ENCODE measurements at places on chromosomes 11 and 22. TPM values are rescaled to one million over a fixed set of nuclear protein-coding genes. Genes with fewer than 3 reads are reported as not detected.

Gene ATXN10
- 221 TPM for total RNA-seq

Gene MS4A14
- total RNA-seq = not detected

Gene NELL1
- not detected for total RNA-seq

Gene NLRP10
- total RNA-seq = not detected

Gene TCN2
- total RNA-seq = 3.1 TPM

Gene ACR
- not detected for total RNA-seq

Gene CD248
- total RNA-seq = 52.9 TPM

Gene WEE1
- total RNA-seq = 30.1 TPM

Gene LRRC74B
- under 0.01 TPM for total RNA-seq

Gene SLC43A1
- 12.5 TPM for total RNA-seq

Gene SLC39A13
- 70.4 TPM for total RNA-seq

Gene TRPM5
- total RNA-seq = not detected

Gene SLC22A9
- total RNA-seq = not detected

Gene POLD3
- 10.2 TPM for total RNA-seq

Gene CHKA
- total RNA-seq = 14.0 TPM

Gene AASDHPPT
- 45.4 TPM for total RNA-seq

Gene PHLDB1
- total RNA-seq = 140 TPM

Gene C11orf86
- total RNA-seq = 0.30 TPM

Gene LTBP3
- total RNA-seq = 140 TPM

Gene DDB1
- total RNA-seq = 302 TPM

Gene GGTLC2
- not detected for total RNA-seq

Gene GAL
- total RNA-seq = 0.59 TPM

Gene OR2AT4
- total RNA-seq = not detected

Gene MS4A18
- total RNA-seq = not detected

Gene ROBO4
- 0.46 TPM for total RNA-seq

Gene SELENOM
- total RNA-seq = 197 TPM

Gene NLRP14
- not detected for total RNA-seq

Gene STK33
- total RNA-seq = 4.3 TPM

Gene CEND1
- 0.89 TPM for total RNA-seq

Gene KCNK7
- 0.30 TPM for total RNA-seq

Gene VWCE
- total RNA-seq = 1.6 TPM

Gene NAGA
- 45.7 TPM for total RNA-seq

Gene ENTHD1
- total RNA-seq = not detected

Gene C22orf42
- total RNA-seq = not detected

Gene LRRN4CL
- 0.23 TPM for total RNA-seq

Gene RAG2
- not detected for total RNA-seq

Gene SMIM38
- total RNA-seq = 1.0 TPM

Gene TRIM49D2
- total RNA-seq = not detected

Gene BARX2
- total RNA-seq = not detected

Gene TSGA10IP
- total RNA-seq = not detected

Gene SCGB1D2
- not detected for total RNA-seq

Gene TOMT
- not detected for total RNA-seq

Gene MMP27
- not detected for total RNA-seq

Gene MS4A2
- not detected for total RNA-seq

Gene PRG3
- total RNA-seq = not detected

Gene ZNF214
- 2.8 TPM for total RNA-seq

Gene OR5P2
- not detected for total RNA-seq

Gene EHD1
- 40.4 TPM for total RNA-seq

Gene APOA1
- 10.4 TPM for total RNA-seq
